ENCODE measurements at places on chromosomes 16 and 17.

DNA sequence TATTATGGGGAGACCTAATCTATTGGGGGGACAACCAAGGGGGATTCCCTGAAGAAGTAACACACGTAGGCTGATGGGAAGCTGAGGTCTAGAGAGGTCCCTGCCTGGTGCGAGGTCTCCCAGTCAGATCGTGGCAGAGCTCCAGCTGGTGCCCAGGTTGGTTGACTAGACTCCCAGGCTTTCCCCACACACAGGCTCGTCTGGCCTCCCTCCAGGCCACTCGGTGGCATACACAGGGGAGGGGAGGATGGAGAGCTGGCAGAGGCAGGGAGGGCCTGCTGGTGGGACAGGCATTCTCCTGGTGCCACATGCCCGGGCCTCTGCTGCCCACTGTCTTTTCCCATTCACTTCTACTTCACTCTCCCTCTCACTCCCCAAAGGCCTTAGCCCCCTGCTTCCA is 8.5 kb upstream of the SOCS3 start:
- no peak for DNase-seq

DNA sequence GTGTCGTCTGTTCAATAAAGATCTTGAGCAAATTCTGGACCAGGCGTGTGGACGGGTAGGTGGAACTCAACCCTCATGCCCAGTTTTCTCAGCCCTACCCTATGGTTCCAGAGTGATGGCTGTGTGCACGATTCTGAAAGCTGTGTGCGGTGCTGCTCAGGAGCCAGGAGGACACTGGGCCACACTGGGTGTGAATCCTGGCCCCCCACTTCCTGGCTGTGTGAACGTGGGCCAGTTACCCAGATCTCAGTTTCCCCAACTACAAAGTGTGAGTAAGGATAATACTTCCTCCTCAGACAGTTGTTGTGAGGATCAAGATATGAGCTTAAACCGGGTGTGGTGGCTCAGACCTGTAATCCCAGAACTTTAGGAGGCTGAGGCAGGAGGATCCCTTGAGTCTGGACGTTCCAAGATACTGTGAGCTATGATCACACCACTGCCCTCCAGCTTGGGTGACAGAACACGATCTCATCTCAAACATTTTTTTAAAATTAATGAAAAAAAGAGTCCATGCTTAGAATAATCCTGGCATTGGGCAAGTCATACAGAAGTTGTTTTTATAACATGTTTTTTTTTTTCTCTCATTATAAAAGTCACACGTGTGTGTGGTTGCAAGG is 14.7 kb upstream of the MPRIP start:
- no peak for DNase-seq

GRCh38 chr17:61816538-61816937 is 46.8 kb downstream of the BRIP1 start:
- no peak for DNase-seq

- DNase-seq = no peak
These were observed 183.9 kb downstream of the PARN start for GRCh38 chr16:14445937-14446715.

- no peak for DNase-seq
These were observed 7.8 kb downstream of the TSPOAP1 start for GRCh38 chr17:58320570-58321323.

DNA sequence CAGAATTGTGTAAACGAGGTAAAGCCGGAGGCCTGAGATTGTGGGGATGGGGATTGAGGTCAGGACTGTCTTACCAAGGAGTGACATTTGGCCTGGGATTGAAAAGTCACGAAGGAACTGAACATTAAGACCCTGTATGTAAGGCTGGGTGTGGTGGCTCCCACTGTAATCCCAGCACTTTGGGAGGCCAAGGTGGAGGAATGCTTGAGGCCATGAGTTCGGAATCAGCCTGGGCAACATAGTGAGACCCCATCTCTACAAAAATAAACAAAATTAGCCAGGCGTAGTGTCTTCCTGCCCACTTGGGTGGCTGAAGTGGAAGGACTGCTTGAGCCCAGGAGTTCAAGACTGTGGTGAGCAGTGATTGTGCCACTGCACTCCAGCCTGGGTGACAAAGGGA is 75.5 kb downstream of the JPH3 start:
- no peak for DNase-seq

GRCh38 chr17:1733759-1734158 is 8.9 kb upstream of the SERPINF2 start:
- peak; percentile 23 for DNase-seq

DNA sequence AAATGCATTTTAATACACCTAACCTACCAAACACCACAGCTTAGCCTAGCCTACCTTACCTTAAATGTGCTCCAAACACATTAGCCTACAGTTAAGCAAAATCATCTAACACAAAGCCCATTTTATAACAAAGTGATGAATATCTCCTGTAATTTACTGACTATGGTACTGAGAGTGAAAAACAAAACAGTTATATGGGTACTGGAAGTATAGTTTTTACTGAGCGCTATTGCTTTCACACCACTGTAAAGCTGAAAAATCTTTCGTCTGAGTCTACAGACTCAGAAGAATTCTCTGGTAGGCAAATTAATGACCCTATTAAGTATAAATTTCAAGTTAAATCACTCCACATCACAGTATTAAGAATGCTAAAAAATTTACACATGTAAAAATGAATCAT is 3.5 kb downstream of the GRB2 start:
- no peak for DNase-seq

- DNase-seq = no peak
These were observed 2.4 kb downstream of the MATCAP1 start for GRCh38 chr16:67181346-67181745.

GRCh38 chr16:10992112-10992511 is 47.7 kb downstream of the CLEC16A start:
- DNase-seq = no peak

- no peak for DNase-seq
These were observed 16.4 kb downstream of the NDEL1 start for GRCh38 chr17:8451933-8452614.

- peak; percentile 89 for DNase-seq
These were observed at the start of gene IRX5 for GRCh38 chr16:54930005-54930868. IRX5 (plus strand) TSS chr16:54930865; CDS start chr16:54931199, 334 bp downstream.

DNA sequence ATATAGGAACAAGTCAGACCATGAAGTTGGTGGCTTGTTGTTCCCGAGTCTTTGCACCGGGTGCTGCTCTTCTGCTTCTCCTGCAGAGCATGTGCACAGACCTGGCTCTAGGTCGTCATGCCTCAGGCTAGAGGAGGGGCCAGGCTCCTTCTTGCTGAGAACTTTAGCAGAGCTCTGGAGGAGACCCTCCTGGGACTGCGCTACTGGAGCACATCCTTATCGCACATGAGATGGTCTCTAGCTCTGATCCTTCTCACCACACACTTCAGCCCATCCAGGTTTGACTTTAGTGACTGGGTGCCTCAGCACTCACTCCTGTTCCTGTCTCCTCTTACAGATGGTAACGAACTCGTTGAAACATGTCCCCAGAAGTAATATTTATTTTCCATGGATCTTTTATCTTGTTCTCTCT is 14.9 kb downstream of the FOXK2 start:
- DNase-seq = no peak

DNA sequence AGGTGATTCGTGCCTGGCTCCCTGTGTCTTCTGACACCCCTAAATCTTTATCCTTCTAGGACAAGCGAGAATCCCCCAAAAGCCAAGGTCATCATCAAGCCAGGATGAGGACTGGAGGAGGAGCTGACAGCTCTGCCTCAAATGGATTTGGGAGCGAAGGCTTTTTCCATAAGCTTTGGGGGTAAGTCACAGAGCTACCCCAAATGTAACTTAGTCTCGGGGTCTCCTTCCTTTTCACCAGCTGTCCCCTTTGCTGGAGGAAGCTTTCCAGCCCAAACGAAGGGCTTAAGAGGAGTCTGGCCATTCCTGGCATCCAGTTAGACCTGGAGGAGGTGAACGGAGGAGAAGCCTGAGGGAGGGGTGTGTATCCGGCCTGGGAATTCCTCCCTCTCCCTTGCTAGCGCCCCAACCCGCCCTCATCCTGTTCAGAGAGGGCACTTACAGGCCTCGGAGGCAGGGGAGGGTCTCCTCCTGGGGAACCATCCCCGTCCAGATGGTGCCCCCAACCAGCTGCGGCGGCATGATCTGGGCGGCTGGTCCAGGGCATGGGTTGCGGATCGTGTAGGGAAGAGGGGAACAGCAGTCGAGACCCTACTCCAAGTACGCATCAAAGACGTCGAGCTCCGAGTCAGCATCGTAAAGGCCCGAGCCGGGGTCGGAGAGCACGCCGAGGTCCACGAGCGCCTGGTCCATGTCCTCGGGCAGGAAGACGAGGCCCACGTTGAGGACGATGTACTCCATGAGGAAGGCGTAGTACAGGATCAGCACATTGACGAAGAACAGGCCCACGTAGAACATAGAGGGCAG is 938 bp downstream of the DEXI start:
- DNase-seq = no peak

- no peak for DNase-seq
These were observed 180.2 kb downstream of the RPTOR start for GRCh38 chr17:80724775-80725266.

DNA sequence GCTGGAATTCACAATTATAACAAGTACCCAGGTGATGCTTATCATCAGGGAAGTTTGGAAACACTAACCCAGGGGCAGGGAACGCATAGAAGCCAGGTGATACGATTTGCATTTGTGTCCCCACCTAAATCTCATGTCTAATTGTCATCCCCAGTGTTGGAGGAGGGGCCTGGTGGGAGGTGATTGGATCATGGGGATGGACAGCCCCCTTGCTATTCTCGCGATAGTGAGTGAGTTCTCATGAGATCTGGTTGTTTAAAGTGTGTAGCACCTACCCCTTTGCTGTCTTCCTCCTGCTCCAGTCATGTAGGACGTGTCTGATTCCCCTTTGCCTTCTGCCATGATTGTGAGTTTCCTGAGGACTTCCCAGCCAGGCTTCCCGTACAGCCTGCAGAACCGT is 276.3 kb downstream of the UTP18 start:
- no peak for DNase-seq

DNA sequence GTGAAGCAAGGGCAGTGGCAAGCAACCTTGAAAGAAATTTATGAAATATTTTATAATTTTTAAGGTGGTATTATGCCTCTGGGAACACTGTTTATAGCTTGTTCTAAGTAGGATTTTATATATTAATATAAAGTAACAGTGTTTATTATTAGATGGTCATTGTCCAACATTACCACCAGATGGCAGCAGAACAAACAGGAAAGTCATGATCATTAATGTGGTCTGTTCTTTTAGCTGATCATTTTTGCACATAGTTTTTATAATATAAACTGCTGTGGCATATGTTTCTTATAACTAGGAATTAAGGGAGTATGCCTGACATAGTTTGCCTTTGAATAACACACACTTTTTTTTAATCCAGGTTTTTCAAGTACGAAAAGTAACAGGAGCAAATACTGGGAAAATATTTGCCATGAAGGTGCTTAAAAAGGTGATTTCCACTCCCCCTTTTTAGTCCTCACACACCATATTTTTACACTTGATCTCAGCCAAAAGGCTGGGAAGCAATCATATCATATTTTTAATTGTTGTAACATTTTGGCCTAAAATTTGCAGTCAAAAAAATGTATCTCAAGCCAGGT is 21.4 kb downstream of the RPS6KB1 start:
- no peak for DNase-seq

DNA sequence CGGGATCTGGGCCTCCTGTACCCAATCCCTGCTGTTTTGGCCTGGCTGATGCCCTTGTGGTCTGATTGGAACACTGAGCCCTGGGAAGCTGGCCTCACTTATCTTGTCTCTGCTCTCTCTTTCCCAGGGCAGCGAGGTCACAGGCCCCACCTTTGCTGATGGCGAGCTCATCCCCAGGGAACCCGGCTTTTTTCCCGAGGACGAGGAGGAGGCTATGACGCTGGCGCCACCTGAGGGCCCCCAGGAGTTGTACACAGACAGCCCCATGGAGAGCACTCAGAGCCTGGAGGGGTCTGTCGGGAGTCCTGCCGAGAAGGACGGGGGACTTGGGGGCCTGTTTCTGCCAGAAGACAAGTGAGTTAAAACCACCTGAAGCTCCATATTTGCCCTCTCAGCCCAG is 126.0 kb downstream of the RAB11FIP4 start:
- DNase-seq = no peak

- DNase-seq = no peak
These were observed 50.2 kb downstream of the DNAH3 start for GRCh38 chr16:21100447-21100846.

DNA sequence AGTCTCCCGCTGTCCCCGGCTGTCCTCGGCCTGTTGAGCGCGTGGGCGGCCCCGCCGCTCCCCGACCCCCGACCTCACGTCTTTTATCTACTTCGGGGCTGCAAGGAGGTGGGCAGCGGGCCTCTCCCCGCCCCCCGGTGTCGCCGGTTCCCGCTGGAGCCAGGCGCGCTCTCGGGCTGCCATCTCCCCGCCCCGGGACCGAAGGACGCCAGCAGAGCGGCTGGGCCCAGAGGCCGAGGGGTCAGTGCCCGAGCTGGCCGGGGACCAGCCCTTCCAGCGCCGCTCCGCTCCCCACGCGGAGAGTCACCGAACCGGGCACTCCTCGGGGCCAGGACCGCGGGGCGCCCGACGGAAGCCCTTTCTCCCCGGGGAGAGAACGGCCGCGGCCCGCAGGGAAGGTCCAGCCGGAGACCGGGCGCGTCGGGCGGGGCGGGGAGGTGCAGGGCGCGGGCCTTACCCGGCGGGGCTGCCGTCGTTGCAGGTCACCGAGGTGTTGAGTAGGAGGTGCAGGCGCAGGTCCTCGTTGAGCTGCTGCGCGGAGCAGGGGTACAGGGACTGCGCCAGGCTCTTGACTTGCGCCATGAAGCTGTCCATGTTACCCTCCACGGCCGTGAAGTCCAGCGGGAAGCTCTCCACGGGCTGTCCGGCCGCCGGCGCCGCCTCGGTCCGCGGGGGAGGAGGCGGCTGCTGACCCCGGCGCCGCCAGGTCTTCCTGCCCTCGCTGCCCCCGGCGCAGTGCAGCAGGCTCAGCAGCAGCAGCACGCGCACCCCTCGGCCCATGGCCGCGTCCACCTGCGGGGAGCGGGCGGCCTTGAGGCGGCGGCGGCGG is 643 bp downstream of the NOTUM start:
- DNase-seq = no peak

- no peak for DNase-seq
These were observed 228.5 kb downstream of the FOXL1 start for GRCh38 chr16:86806838-86807351.

DNA sequence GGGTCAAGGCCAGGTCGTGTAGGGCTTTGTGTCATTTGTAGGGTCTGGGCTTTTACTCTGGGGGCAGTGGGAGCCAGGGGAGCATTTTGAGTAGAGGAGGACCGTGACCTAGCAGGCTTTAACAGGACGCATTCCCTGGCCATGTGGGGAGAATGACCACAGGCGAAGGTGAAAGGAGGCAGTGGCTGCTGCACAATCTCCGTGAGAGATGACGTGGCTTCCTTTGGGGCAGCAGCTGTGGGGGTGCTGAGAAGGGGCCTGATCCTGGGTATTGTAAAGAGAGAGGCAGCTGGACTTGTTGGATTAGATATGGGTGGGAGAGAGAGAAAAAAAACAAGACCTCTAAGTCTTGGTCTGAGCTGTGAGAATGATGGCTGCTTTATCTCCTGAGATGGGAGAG is 46.0 kb downstream of the KATNIP start:
- no peak for DNase-seq
